ENCODE measurements at places on chromosomes 6 and 20. TPM values are rescaled to one million over a fixed set of nuclear protein-coding genes. Genes with fewer than 3 reads are reported as not detected.

FNDC1 gene
- total RNA-seq = not detected

DPPA5 gene
- not detected for total RNA-seq

SLC22A16 gene
- total RNA-seq = not detected

SERPINB6 gene
- 11.1 TPM for total RNA-seq

MAVS gene
- total RNA-seq = 30.1 TPM

HLA-DOA gene
- 1.8 TPM for total RNA-seq

PAK5 gene
- total RNA-seq = not detected

EYS gene
- not detected for total RNA-seq

CNR1 gene
- not detected for total RNA-seq

TINAG gene
- total RNA-seq = not detected

All from activated naive CD4-positive, alpha-beta T cell treated with anti-CD3 and anti-CD28 coated beads, Interleukin-2, amount 50 U/mL, for 72 hours (primary cell).